GF-D8 (cell line): ENCODE measurements at places on chromosomes 2 and 18.

DNA sequence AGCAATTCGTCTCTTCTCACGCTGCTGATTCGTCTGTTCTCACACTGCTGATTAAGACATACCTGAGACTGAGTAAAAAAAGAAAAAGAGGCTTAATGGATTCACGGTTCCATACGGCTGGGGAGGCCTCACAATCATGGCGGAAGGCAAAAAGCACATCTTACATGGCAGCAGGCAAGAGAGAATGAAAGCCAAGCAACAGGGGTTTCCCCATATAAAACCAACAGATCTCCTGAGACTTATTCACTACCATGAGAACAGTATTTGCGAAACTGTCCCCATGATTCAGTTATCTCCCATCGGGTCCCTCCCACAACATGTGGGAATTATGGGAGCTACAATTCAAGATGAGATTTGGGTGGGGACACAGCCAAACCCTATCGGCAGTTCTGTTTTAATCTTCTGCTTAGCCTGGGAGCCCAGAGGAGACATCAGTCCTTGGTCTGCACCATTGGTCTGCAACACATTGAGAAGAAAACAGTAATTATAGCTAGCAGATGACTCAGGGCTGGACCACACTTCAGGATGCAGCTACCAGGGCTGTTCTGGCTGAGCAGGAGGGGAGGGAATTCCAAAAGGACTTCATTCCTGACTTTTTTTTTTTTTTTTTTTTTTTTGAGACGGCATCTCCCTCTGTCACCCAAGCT lies 69.4 kb downstream of the CABLES1 start:
- no peak for DNase-seq

- DNase-seq = no peak
Measured at GRCh38 chr2:212921061-212921460, 230.4 kb downstream of the IKZF2 start.

GRCh38 chr2:43086451-43087221 lies 139.8 kb downstream of the ZFP36L2 start:
- no peak for DNase-seq

- DNase-seq = no peak
Measured at GRCh38 chr2:179070895-179071294, 21.0 kb upstream of the CCDC141 start.

DNA sequence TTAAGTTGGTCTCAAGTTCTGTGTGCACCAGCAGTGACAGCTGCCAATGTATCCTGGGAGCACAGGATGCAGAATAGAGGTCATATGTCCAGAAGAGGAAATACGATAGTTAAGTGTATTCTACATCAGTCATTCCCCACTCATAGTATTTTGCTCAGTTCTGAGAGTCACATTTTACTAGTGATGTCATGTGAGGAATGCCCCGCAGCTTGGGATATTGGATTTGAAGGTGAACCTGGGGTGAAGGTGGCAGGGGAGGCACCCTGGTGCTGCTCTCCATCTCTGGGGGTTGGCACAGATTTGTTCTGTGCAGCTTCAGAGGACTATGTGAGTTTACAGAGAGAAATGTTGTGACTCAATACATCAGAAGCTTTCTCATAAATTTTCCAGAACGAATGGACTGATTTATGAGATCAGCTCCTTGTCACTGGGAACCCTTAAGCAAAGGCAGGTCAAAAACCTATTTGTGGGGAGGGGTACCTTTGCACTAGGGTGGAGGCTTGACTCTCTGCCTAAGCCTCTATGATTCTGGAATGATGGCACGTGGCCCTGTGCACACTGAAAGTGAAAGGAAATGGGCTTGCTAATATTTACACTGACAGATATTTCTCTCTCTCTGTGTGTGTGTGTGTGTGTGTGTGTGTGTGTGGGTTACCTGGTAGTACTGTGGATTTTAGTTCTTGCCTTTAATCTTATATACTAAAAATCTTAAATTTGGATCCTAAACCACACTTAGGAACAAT lies 95.9 kb downstream of the NEB start:
- no peak for DNase-seq

DNA sequence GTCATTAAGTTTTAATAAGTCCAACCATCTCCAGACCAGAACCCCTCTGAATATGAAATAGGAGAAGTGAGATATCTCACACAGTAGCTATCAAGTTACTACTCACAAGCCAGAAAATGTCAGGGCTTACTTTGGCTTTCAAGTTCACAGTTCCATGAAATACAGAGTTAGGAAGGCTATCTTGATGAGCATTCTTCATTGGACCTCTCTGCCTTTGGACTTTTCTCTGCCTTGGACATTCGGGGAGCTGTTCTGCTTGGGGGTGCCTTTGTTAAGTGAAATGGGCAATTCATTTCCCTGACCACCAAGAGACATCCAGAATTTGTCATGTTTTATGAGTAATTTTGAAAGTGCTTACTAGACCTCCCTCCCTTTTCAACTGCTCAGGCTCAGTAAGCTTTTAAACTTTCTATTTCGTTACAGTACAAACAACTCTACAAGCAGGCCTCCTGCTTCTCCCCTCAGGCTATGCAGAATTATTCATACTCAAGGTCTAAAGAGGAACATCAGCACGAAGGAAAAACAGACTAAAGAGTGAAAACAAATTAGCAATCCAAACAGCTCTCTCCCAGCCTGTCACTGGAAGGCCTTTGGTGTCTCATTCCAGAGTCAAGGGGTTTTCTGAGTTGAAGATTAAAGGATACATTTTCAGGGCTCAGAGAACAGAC lies 95.3 kb downstream of the MREG start:
- DNase-seq = no peak

GRCh38 chr2:16899958-16900357 lies 234.3 kb upstream of the CYRIA start:
- no peak for DNase-seq

DNA sequence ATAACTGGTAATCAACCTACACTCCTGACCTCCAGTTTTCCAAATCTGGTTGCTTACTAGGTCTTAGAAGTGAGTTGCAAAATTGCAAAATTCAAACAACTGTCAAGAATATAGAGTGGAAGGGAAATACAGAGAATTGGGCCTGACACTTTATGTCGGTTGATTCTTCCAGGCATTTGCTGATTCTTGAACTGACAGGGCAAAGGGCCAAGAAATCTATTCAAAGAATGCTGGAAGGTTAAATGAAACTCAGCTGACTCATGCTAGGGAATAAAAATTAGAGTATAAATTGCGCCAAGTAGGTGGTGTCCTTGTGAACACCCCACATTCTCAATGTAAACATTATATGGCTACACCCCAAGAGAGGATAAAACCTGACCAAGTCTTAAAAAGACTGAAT lies 21.5 kb upstream of the ZSCAN30 start:
- no peak for DNase-seq

DNA sequence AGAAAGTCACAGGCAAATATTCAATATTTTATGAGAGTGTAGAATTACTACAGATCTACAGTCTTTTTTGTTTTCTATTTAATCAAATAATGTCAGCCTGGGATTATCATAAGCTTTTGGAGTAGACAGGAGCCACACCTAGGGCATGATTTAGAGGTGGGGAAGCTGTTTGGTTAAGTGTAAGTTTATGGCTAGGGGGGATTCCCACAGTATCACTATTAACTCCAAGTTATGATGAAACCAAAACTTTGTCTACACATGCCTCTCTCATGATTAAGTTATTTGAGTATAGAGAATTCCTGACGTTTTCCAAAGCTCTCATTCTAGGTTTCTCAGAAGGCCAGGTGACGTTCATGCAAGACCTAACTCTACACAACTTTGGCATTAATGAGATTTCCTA lies 2.1 kb downstream of the SERPINB10 start:
- DNase-seq = no peak

GRCh38 chr18:77063260-77063659 lies 69.3 kb downstream of the MBP start:
- DNase-seq = peak; percentile 77

DNA sequence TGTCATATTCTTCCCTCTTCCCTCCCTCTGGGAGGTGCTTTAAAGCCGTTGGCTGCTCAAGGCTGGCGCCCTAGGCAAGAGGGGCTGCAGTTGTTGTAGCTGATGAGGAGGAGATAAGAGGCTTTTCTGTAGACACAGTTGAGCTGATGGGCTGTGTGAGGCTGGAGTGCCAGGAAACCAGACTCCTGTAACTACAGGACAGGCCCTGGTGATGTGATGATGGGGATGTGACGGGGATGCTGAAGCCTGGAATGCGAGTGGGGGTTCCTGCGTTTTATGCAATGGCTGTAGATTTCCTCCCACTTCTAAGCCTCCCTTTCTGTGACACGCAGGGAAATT lies 5.7 kb upstream of the EFR3B start:
- no peak for DNase-seq

DNA sequence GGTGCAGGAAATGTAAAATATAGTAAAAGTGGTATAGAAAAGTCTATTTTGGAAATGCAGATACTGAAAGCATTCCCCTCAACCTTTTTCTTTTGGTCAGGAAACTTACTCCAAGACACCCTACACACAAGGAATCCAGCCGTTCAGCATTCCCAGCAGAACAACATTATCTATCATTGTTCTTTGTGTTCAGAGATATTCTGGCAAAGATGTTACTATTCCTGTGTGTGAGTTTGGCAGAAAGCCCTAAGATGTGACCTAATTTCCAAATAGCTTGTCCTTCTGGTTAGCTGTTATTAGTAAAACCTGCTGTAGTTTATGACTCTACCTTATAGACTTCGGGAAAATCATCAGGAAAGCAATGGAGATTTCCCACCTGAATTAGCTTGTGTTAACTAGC lies 78.1 kb upstream of the PELI1 start:
- no peak for DNase-seq

DNA sequence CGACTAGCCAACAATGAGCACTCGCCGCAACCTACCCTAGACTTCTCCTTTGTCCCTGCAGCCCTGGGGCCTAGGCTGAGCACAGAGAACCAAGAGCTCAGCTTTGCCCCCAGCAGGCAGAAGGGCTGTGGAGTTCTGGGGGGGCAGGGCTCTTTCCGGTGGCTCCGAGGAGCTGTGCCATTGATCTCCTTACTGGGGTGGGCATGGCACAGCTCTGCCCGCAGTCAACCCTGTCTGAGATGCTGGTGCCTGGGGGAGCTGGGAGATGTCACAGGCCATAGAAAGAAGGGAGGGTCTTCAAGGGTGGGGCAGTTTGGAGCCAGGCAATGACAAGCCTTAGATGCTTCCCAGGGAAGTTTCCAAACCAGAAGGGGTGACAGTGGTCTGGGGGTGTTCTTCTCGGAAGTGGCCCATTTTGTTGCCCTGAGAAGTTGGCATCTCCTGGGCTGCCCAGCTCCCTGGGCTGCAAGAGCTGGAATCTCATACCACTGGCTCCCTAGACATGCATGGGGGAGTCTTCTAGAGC lies 14.1 kb upstream of the GPR55 start:
- no peak for DNase-seq

- DNase-seq = no peak
Measured at GRCh38 chr2:208280234-208280633, 14.2 kb downstream of the PIKFYVE start.

DNA sequence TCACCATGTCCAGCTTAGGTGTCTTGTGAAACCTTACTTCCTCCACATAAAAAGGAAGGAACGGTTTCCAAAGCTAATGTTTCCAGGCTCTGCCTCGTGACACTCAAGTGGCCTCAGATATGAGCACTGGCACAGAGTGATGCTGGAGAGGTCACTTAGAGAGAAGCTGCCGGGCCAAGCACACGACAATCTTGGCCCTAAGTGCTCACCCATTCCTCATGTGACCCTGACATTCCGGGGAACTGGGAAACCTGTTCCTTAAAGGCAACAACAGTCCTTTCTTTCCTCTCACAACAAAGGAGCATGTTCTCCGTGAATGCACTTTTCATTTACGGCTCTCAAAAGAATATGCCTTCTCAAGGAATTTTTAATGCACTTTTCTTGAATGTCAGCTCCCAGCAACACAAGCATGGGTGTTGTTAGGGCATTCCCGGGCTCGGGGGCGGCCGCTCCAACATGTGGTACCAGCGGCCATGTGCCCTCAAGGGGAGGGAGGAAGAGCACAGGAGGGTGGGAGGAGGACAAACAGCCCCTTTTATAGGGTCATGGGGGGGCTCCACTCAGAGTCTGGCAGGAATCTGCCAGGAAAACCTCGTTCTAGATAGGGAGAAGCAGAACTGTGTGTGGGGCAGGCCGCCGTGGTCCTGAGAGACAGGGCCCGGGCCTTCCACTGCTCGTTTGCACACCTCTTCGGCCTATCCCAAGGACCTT lies 118.6 kb downstream of the MBP start:
- DNase-seq = peak; percentile 64

GRCh38 chr2:237816531-237816930 lies 18.0 kb downstream of the RBM44 start:
- no peak for DNase-seq

GRCh38 chr2:206250041-206250897 lies 24.2 kb upstream of the ZDBF2 start:
- DNase-seq = no peak

GRCh38 chr18:63676526-63677323 lies 15.0 kb upstream of the SERPINB3 start:
- no peak for DNase-seq

GRCh38 chr2:120253021-120253882 lies 600 bp downstream of the RALB start:
- peak; percentile 72 for DNase-seq

- no peak for DNase-seq
Measured at GRCh38 chr2:106749823-106750222, 136.1 kb downstream of the ST6GAL2 start.

DNA sequence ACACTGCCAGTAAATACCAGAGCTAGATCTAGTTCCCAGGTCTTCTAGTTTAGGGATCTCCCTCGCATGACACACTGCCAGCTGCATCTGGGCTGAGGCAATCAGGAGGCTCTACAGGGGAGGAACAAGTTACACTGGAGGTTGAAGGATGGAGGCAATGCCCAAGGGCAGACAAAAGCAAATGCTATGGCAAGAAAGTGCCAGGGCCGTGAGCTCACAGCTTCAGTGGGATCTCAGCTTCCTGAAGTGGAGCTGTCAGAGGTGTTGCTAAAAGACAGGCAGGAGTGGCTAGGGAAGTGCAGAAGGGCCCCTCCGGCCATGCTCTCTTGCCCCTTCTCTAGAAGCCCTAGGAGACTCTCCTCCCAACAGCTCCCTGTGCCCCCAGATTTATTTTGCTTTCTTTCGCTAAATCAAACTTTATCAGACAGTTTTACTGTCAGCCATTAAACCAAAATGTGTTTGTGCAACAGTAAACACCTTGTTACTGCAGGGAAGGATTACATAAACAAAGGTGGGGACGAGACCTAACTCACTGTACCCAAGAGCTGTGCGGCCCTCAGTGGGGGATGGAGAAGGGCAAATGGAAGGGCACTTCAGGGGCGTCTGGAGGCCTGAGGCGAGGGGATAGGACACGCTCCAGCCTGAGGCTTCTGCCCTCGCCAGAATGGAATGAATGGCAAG lies 39.4 kb upstream of the PKDCC start:
- DNase-seq = no peak

DNA sequence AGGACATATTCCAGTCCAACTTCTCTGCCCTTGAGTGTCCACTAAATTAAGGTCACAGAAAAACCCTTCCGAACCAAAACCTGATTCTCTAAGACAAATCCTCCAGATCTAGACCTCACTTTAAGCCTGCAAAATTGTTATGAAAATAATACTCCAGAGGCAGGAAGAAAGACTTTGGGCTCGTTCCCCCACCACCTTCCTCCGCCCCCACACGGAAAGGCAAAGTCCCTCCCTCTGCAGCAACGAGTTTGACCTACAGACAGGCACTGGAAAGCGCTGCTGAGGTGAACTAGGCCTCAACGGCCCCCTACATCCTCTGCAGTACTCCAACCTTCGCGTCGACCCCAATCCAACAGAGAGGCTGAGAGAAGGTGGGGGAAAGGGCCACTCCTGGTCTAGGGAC lies 808 bp downstream of the ATP5MC3 start:
- DNase-seq = peak; percentile 14

GRCh38 chr18:51195451-51196117 lies 1.9 kb downstream of the MEX3C start:
- peak; percentile 49 for DNase-seq
